Airway epithelial cell (primary cell): ENCODE measurements at places on chromosomes 5 and 9. TPM values are rescaled to one million over a fixed set of nuclear protein-coding genes. Genes with fewer than 3 reads are reported as not detected.

Gene TMEM171
- 0.84 and 0.92 TPM in 2 replicates for total RNA-seq

Gene KCNT1
- total RNA-seq: not detected in 2 replicates

Gene TLX3
- total RNA-seq: 0.07 TPM in 1 of 2 replicates, not detected in the other

Gene RNF183
- 0.21 TPM in 1 of 2 replicates, not detected in the other for total RNA-seq
